ENCODE measurements at places on chromosomes 16 and 17.

DNA sequence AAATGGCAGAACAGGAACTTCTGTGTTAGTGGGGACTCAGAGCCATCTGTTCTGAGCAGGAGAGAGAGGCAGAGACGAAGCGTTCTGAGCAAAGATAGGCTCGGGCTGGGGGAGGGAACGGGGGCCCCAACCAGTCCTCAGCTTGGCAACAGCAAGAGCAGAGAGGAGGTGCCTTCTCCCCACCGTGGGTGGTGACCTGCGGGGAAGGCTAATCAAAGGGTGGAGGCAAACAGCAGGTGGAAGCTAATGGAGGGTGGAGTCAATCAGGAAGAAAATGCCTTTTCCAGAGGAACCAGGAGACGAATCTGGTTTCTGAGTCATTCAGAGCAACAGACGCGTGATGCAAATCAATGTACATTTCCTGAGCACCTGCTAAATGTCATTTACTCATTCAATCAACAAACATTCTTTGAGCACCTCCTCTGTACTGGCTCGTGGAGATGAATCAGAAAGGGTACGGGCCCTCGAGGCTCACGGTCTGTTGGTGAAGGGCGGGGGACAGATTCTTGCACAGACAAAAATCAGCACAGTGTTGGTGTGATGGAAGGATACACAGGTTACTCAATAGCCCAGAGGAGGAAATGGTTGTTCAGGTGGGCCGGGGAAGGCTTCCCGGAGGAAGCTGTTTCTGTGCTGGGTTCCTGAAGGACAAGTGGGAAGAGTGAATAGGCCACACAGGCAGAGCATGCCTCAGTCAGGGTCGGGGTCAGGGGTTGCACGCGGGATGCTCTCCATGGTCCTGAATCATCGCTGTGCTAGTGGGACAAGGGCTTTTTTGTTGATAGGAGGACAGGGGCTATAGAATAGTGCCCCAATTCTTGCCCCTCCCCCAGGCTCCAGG lies 5.7 kb upstream of the SPNS2 start:
- H3K36me3 ChIP-seq: no peaks in the 10 kb centered on the region
- no peak overlapping the region for H3K4me3 ChIP-seq
- peak overlapping the region; percentile 62 for H3K27ac ChIP-seq
- H3K4me1 ChIP-seq: peaks cover 20% of the 10 kb centered on the region
- DNase-seq: no peak

GRCh38 chr16:28845293-28845692 lies 855 bp downstream of the TUFM start:
- H3K4me1 ChIP-seq: peaks cover 10% of the 10 kb centered on the region
- no peak for DNase-seq
- H3K27me3 ChIP-seq: peaks cover 3% of the 10 kb centered on the region
- H3K36me3 ChIP-seq: peaks cover 4% of the 10 kb centered on the region

DNA sequence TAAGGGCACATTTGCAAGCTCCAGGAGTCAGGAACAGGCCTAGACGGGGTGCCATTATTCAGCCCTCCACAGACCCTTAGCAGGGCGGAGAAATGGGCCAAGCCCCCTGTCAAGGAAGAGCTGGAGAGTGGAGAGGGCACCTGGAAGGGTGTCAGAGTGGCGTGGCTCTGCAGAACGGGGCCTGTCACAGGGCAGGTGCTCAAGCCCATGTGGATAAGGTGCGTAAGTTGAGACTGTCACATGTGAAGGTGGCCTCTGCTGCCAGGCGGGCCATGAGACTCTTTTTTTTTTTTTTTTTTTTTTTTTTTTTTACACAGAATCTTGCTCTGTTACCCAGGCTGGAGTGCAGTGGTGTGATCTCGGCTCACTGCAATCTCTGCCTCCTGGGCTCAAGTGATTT lies 12.0 kb upstream of the CRISPLD2 start:
- peaks cover 5% of the 10 kb centered on the region for H3K36me3 ChIP-seq
- H3K4me3 ChIP-seq: no peak overlapping the region
- peak overlapping the region; percentile 22 for H3K27ac ChIP-seq
- H3K27me3 ChIP-seq: peaks cover 7% of the 10 kb centered on the region

DNA sequence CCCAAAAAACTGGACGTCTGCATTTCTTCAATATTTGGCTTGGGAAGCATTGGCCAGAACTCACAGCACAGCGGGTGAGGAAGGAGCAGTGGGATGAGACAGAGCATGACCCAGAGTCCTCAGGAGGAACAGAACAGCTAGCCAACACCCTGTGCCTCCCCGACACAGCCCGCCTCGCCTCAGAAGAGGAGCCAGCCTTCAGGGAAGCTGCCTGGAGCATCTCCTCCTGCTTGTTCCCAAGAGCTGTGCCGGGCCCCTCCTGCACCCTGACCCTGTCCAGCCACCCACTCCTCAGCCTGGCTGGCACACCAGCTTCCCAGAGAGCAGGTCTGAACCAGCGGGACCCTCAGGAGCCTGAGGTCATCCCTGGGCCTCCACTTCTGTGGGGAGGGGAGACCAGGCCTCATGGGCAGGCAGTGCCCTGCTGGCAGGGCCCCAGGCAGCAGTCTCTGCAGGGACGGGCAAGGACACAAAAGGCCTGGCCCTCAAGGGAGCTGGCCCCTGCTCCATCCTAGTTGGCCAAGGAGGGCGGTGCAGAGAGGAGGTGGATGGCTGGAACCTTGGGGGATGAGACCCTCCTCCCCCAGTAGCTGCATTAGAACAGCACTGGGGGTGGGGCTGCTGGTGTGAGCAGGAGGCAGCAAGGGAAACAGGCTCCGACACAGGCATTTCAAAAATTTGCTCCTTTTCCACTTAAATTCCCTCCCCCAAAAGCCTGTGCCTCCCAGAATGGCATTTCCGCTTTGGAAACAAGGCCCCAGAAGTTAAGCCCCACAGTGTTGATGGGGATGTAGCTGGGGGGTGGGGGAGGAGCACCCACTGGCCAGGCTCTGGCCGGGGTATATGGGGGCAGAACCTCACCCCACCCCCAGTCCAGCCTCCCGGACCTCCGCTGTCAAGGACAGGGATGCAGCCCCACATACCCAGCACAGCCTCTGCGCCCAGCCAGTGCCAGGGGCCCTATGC lies 1.8 kb upstream of the BCAR1 start:
- no peaks in the 10 kb centered on the region for H3K36me3 ChIP-seq
- H3K27me3 ChIP-seq: peaks cover 15% of the 10 kb centered on the region
- peak overlapping the region; percentile 67 for H3K4me3 ChIP-seq
- no peak for DNase-seq

DNA sequence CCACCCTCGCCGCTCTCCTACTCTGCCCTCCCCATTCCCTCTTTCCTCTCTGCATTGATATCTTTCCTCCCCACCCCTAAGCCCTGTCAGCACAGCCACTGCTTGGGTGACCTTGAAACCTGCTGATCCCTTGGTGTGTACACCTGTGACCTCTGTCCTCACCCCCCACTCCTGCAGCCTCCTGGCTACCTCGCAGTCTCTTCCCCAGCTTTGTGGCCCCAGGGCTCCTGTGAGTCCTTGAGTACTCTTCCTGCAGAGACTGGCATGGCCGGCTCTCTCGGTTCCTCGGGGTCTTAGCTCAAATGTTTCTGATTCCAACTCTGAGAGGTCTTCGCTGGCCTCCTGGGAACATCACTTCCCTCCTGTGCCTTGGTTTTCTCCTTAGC lies 31.7 kb downstream of the ADCY7 start:
- H3K36me3 ChIP-seq: no peaks in the 10 kb centered on the region
- H3K27me3 ChIP-seq: peaks cover 8% of the 10 kb centered on the region
- H3K27ac ChIP-seq: peak overlapping the region; percentile 66
- H3K4me3 ChIP-seq: peak overlapping the region; percentile 25

DNA sequence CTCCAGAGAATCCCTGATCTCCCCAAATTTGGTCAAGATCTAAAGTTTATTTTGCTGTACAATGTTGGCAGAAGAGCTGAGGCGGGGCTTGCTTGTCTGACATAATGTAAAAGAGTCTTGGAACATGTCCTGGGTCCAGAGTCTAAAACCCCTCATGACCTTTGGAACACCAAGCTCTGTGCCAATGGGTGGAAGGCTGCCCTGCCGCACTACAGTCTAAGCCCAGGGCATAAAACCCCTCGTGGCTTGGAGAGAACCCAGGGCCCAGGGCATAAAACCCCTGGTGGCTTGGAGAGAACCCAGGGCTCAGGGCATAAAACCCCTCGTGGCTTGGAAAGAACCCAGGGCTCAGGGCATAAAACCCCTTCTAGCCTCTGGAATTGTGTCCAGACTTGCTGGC lies 36.7 kb downstream of the CCDC57 start:
- no peak overlapping the region for H3K27ac ChIP-seq
- H3K4me3 ChIP-seq: no peak overlapping the region
- peaks cover 17% of the 10 kb centered on the region for H3K27me3 ChIP-seq

DNA sequence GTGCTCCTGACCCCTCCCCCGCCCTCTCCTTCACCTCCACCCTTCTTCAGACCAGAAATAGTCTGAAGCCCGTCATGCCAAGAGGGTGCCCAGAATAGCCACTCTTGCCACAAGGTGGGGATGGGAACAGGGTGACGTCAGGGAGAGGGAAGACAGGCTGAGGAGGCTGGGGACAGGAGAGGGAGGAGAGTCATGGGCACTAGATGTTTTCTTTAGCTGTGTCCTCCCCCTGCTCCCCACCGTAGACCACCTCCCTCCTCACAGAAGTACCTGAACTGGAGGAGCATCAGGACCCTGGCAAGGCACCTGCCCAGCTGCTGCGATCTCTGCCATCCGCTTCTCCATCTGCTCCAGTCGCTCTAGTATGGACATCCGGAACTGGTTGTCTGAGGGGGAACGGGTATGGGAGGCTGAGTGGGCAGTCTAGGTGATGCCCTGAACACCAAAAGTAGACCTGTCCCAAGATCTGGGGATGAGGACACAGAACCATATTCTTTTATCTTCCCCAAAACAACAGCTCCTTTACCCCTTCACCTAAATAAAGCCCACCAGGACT lies 6.6 kb upstream of the SPAG7 start:
- no peak overlapping the region for H3K27ac ChIP-seq
- no peak for DNase-seq
- H3K4me3 ChIP-seq: no peak overlapping the region

DNA sequence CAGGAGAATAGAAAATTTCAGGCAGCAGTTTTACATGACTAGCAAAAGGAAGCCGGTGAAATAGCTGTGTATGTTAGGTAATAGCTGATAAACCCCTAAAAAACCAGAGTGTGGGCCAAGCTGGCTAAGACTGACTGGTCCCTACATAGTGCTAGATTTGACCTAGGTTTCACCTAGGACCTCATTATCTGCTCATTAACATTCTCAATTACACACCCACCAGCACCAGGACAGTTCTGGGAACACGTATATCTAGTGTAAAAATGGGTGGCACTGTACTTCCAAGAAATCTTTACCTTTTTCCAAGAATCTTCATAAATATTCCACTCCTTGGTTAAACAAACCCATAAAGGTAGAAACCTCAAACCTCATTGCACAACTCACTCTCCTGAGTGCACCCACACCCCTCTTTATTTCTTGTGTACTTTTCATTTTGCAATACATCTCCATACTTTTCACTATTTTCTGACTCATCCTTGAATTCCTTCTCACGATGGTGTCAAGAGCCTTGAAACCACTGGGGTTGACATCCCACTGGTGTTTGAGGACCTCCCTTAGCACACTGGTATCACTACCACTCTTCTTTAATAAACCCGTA lies 262.7 kb upstream of the KCNJ16 start:
- no peak overlapping the region for H3K27ac ChIP-seq
- H3K27me3 ChIP-seq: no peaks in the 10 kb centered on the region
- H3K36me3 ChIP-seq: no peaks in the 10 kb centered on the region

GRCh38 chr17:46922804-46923635 lies at the start of gene GOSR2:
TSS of gene GOSR2 (plus strand) at chr17:46923160. CDS start at chr17:46923193, 33 bp downstream.
- DNase-seq: peak; percentile 92
- H3K27ac ChIP-seq: peak within 1 kb of the TSS; percentile 100
- peaks cover 1% of the 10 kb centered on the region for H3K27me3 ChIP-seq
- H3K36me3 ChIP-seq: no peaks in the 10 kb centered on the region
- peak within 1 kb of the TSS; percentile 96 for H3K4me3 ChIP-seq

DNA sequence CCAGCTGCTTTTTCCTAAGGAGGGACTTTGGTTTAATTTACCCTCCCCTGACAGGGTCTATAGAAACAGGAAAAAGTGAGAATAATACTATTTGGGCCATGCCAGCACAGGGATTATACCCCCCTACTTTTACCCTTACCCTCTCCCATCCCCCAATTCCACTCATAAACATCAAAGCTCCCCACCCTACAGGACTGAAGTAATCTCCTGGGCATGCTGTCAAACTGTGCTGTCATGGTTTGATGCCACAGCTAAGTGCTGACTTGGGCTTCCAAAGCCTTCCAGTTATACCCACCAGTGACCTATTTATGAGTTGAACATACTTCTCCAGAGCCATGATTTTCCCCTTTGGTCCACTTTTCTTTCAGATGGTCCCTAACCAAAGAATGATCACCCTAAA lies 12.8 kb downstream of the PHF12 start:
- peaks cover 3% of the 10 kb centered on the region for H3K27me3 ChIP-seq
- H3K27ac ChIP-seq: peak overlapping the region; percentile 36
- no peak for DNase-seq

GRCh38 chr17:58161566-58161965 lies 5.2 kb upstream of the OR4D2 start:
- no peak overlapping the region for H3K27ac ChIP-seq
- DNase-seq: no peak
- H3K36me3 ChIP-seq: no peaks in the 10 kb centered on the region
- peaks cover 10% of the 10 kb centered on the region for H3K27me3 ChIP-seq

- peaks cover 32% of the 10 kb centered on the region for H3K4me1 ChIP-seq
- H3K27ac ChIP-seq: peak overlapping the region; percentile 93
- DNase-seq: no peak
- H3K36me3 ChIP-seq: peaks cover 9% of the 10 kb centered on the region
These were observed 90.1 kb upstream of the GSE1 start for GRCh38 chr16:85522842-85523601.

GRCh38 chr17:142876-143784 lies 5.8 kb downstream of the SCGB1C2 start:
- peaks cover 7% of the 10 kb centered on the region for H3K27me3 ChIP-seq
- H3K4me1 ChIP-seq: no peaks in the 10 kb centered on the region
- H3K27ac ChIP-seq: no peak overlapping the region
- no peaks in the 10 kb centered on the region for H3K36me3 ChIP-seq
- DNase-seq: peak; percentile 8

GRCh38 chr16:9258423-9259051 lies 167.1 kb downstream of the HAPSTR1 start:
- H3K4me3 ChIP-seq: no peak overlapping the region
- no peak overlapping the region for H3K27ac ChIP-seq
- H3K27me3 ChIP-seq: no peaks in the 10 kb centered on the region
- peak; percentile 64 for DNase-seq
- peaks cover 3% of the 10 kb centered on the region for H3K4me1 ChIP-seq
- no peaks in the 10 kb centered on the region for H3K36me3 ChIP-seq

DNA sequence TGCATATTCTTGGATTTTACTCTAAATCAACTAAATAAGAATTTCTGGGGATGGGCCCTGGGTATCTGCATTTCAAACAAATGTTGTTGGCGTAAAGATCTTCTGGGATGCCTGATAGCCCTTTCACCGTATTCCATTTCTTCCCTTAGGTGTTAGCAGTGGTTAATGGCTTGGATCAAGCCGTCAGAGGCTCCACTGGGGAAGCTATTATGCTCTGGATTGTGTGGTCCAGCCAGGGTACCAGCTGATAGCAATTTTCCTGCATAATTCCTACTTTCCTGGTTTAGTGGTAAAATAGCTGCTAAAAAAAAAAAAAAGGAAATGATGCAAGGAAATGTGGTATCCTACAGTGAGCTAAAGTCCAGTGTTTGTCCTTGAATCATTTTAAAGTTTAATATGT lies 365.1 kb downstream of the CDH8 start:
- no peak overlapping the region for H3K27ac ChIP-seq
- no peak for DNase-seq
- H3K36me3 ChIP-seq: no peaks in the 10 kb centered on the region
- no peaks in the 10 kb centered on the region for H3K4me1 ChIP-seq
- H3K27me3 ChIP-seq: no peaks in the 10 kb centered on the region
- no peak overlapping the region for H3K4me3 ChIP-seq

GRCh38 chr17:43360376-43360738 lies 38.4 kb upstream of the ARL4D start:
- H3K36me3 ChIP-seq: no peaks in the 10 kb centered on the region
- no peak overlapping the region for H3K27ac ChIP-seq
- H3K4me1 ChIP-seq: no peaks in the 10 kb centered on the region
- no peak for DNase-seq
- H3K4me3 ChIP-seq: no peak overlapping the region
